ENCODE measurements at places on chromosomes 4 and X.

DNA sequence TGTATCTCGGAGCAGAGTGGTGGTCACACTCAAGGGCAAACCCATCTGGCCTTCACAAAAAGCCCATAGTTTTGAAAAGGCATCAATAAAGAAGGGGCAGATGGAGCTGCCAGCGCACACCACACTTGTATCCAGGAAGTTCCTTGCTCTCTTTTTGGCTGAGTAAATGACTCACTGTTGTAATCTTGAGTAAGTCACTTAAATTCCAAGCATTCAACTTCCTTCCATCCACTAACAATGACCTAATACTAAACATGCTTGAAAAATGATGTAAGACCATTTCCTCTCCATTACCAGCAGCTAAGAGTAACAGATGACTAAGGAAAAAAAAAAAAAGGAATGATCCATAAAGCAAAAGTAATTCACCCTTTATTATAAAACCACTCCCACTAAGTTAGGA lies 32.4 kb upstream of the MYOZ2 start:
- no peak for DNase-seq

DNA sequence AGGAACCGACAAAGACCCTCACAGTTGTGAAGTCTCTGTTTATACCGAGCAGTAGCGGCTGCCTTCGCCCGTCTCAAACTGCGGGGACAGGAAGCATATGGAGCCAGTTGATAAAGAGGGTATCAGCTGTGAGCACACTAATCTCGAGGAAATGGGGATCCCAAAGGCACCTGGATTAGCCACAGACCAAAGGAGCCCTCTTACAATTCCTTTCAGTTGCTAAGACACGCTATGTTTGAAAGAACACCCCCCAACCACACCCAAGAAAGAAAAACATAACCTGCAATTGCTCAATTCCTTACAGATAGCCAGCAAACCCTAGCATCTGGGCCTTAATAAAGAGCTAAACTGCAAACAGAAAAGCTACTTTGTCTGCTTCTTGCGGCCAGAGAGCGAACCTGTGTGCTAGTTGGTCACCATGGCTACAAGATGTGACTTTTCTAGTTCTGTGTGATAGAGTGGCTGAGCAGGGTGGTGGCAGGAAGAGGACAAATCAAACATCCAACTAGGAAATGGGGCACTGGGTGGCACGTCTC lies 23.3 kb upstream of the CHRNA9 start:
- no peak for DNase-seq

- DNase-seq = no peak
These were observed 16.9 kb upstream of the ANOS1 start for GRCh38 chrX:8748855-8749254.

- no peak for DNase-seq
These were observed 116.8 kb downstream of the SORCS2 start for GRCh38 chr4:7309181-7309580.

All from activated T-cell treated with anti-CD3 and anti-CD28 coated beads, Interleukin-2, amount 50 U/mL, for 1 hour (primary cell).